ENCODE measurements at places on chromosomes 1 and 21.

- peak; percentile 29 for DNase-seq
Observed at GRCh38 chr1:84103197-84103992, 40.7 kb upstream of the PRKACB start.

- no peak for DNase-seq
Observed at GRCh38 chr1:227447531-227447990, 115.8 kb upstream of the ZNF678 start.

DNA sequence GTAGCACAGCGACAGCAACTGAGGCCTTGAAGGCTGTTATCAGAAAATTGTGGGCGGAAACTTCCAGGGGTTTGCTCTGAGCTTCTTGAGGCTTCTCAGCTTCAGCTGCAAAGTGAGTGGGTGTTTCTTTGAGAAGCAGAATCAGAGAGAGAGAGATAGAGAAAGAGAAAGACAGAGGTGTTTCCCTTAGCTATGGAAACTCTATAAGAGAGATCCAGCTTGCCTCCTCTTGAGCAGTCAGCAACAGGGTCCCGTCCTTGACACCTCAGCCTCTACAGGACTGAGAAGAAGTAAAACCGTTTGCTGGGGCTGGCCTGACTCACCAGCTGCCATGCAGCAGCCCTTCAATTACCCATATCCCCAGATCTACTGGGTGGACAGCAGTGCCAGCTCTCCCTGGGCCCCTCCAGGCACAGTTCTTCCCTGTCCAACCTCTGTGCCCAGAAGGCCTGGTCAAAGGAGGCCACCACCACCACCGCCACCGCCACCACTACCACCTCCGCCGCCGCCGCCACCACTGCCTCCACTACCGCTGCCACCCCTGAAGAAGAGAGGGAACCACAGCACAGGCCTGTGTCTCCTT is at the start of gene FASLG:
TSS of gene FASLG (plus strand) at position 233 of the 583 bp plus-strand sequence. CDS start at position 332, 99 bp downstream.
- DNase-seq = peak; percentile 79

DNA sequence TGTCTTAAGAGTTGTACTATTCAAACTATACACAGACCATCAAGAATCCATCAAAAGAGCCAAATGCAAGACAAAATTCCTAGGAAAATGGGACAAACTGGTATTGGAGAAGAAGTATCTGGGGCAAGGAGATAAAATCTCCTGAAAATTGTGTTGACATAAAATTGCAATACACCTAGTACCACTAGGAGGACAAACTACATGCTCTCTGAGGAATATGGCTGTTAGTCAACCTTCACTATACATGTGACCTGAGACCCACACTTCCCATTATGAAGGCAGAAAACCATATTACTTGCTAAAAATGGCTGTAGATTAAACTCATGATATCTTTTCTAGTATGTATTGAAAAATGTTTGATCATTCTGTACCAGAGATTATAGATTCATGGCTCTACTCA is 30.0 kb downstream of the IRF2BP2 start:
- DNase-seq = no peak

GRCh38 chr1:206079135-206079534 is 26.2 kb downstream of the RHEX start:
- no peak for DNase-seq

DNA sequence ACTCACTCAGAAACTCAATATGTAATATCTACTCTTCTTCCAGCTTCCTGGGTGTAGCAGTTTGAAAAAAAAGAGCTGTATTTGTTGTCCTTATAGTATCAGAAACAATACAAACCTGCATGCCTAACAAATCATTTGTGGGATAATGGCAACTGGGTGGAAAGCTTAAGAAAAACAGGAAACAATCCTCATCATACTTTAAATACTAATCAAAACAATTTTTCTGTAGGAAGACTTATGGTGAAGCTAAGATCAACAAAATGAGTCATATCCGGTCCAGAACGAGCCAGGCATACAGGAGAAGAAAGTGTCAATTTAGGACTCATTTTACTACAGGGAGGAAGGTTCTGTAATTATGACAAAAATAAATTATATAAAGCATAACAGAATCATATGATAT is 181.8 kb upstream of the ADGRL4 start:
- DNase-seq = no peak

DNA sequence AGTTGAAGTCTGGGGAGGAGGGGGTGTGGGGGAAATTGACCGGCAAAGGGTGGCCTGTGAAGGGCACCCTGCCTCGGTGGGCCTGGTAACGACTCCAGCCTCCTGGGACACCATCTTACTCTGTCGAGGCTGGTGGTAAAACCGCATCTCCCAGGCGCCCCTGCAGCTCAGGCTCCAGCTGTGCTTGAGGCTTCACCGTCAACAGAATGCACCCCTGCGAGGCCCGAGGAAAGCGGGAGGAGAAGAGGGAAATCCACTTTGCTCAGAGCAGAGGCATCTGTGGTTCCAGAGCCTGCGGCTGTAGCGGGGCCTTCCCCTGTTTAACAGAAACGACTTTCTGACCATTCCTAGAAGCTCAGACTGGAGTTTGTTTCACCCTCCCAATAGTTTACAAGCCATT is 165.6 kb downstream of the NPHP4 start:
- DNase-seq = no peak

DNA sequence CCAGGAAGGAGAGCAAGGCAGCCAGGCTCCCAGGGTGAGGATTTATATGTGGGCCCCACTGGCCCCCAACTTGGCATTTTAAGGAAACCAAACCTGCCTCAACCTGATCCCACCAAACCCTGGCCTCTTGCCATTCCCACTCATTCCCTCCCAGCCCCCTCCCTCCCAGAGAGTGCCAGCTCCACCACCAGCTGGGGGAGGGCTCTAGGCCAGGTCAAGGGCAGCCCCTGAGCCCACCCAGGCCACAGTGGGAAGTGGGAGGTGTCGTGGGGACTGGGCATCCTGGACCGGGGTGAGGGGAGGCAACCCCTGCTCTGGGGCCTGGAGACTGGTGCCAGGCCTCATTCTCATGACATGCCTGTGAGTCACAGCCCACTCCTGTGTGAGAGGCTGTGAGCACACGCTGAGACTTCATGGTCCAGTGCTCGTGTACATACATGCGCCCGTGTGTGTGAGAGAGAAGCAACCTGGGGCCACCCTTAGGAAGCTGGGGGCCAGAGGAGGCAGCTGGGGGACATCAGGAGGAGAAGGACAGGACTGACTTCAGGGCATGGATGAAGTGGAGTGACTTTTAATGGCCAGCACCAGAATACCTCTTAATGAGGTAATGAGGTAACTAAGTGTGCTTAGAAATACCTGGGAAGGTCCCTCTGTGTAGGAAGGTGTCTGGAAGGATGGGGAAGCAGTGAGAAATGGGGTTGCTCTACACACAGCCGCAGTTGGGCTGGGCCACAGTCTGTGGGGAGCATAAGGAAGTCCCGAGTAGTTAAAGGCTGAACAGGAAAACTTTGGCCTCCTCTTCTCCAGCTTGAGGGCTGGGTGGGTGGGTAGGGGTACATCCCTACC is at the start of gene S100A2:
TSS of gene S100A2 (minus strand) at position 316 of the 846 bp plus-strand sequence. CDS start 1,967 bp downstream, outside the sequence.
- peak; percentile 52 for DNase-seq

GRCh38 chr1:4526747-4527146 is 127.7 kb upstream of the AJAP1 start:
- no peak for DNase-seq

Data from activated CD4-positive, alpha-beta T cell treated with anti-CD3 and anti-CD28 coated beads, Interleukin-2, Interleukin-4, amounts not matched to agents 100 ng/mL and 50 ng/mL, durations not matched to agents 16 hours and 8 hours (primary cell).